ENCODE measurements at places on chromosomes 6 and 20. TPM values are rescaled to one million over a fixed set of nuclear protein-coding genes. Genes with fewer than 3 reads are reported as not detected.
A peak's percentile ranks its signal among the peaks of the same experiment; 100 is the strongest.

SLC17A3 gene
- total RNA-seq, result not detected

TINAG gene
- total RNA-seq, result not detected

FBXO30 gene
- 8.0 TPM for total RNA-seq

ASIP gene
- not detected for total RNA-seq

NUP43 gene
- 22.6 TPM for total RNA-seq

FKBP1C gene
- total RNA-seq, result 0.33 TPM

SHLD1 gene
- 7.3 TPM for total RNA-seq

CLDN20 gene
- total RNA-seq, result not detected

GINS1 gene
- total RNA-seq, result 0.73 TPM

SYNDIG1 gene
- 0.15 TPM for total RNA-seq

GRCh38 chr6:24620637-24621036 lies 25.4 kb downstream of the KIAA0319 start:
- H3K27me3 ChIP-seq, result no peaks in the 10 kb centered on the region
- H3K4me3 ChIP-seq, result no peak overlapping the region
- no peaks in the 10 kb centered on the region for H3K36me3 ChIP-seq
- no peak overlapping the region for H3K27ac ChIP-seq
- DNase-seq, result no peak

GRCh38 chr6:105474234-105474633 lies 71.4 kb upstream of the PREP start:
- no peaks in the 10 kb centered on the region for H3K36me3 ChIP-seq
- H3K27me3 ChIP-seq, result no peaks in the 10 kb centered on the region
- H3K4me1 ChIP-seq, result no peaks in the 10 kb centered on the region
- no peak overlapping the region for H3K4me3 ChIP-seq
- peak overlapping the region; percentile 48 for H3K27ac ChIP-seq

DNA sequence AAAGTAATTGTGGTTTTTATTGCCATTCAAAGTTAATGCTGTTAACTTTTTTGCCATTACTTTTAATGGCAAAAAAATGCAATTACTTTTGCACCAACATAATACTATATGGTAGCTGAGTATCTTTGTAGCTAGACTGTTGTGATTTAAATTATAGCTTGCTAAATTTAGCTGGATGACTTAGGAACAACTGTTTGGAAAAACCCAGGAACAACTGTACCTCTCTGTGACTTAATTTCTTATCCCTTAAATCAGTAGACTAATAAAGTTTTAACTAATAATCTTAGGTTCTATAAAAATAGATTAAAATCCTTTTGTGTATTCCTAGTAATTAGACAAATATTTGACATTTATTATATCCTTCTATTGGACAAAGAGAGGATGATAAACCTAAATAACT lies 268.2 kb downstream of the TENT5A start:
- H3K4me1 ChIP-seq, result no peaks in the 10 kb centered on the region
- no peak for DNase-seq
- H3K27me3 ChIP-seq, result no peaks in the 10 kb centered on the region
- H3K36me3 ChIP-seq, result no peaks in the 10 kb centered on the region
- no peak overlapping the region for H3K4me3 ChIP-seq

- H3K27me3 ChIP-seq, result no peaks in the 10 kb centered on the region
- DNase-seq, result no peak
- H3K4me3 ChIP-seq, result no peak overlapping the region
- no peak overlapping the region for H3K27ac ChIP-seq
These were observed 4.7 kb upstream of the TBC1D32 start for GRCh38 chr6:121338956-121339355.

GRCh38 chr20:47887477-47888080 lies 102.3 kb upstream of the SULF2 start:
- H3K27me3 ChIP-seq, result no peaks in the 10 kb centered on the region
- H3K4me3 ChIP-seq, result no peak overlapping the region
- DNase-seq, result no peak
- H3K27ac ChIP-seq, result no peak overlapping the region

GRCh38 chr6:111201244-111201554 lies 113.9 kb downstream of the SLC16A10 start:
- no peaks in the 10 kb centered on the region for H3K27me3 ChIP-seq
- H3K36me3 ChIP-seq, result no peaks in the 10 kb centered on the region
- no peaks in the 10 kb centered on the region for H3K4me1 ChIP-seq

DNA sequence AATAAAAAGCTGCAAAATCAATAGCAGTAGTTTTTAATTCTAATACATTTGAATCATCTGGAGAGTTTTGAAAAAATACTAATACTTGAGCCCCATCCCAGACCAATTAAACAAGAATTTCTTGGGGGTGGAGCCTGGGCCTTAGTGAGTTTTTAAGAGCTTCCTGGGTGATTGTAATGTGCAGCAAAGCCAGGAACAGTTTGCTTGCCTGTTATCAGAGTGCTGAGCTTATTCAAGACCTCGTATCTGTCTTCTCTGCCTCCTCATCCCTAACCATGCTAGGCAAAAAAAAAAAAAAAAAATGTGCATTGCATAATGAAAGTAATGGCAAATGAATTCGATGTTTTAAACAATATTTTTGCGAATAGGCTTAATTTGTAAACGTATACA lies 36.4 kb upstream of the MYB start:
- H3K27ac ChIP-seq, result no peak overlapping the region
- H3K27me3 ChIP-seq, result no peaks in the 10 kb centered on the region
- DNase-seq, result no peak
- no peaks in the 10 kb centered on the region for H3K4me1 ChIP-seq

- H3K36me3 ChIP-seq, result peaks cover 12% of the 10 kb centered on the region
- no peak overlapping the region for H3K27ac ChIP-seq
- no peak overlapping the region for H3K4me3 ChIP-seq
These were observed 12.9 kb downstream of the SLC9A8 start for GRCh38 chr20:49825521-49826033.

GRCh38 chr20:2656471-2657117 lies 4.2 kb downstream of the NOP56 start:
- DNase-seq, result no peak
- H3K4me1 ChIP-seq, result no peaks in the 10 kb centered on the region
- no peaks in the 10 kb centered on the region for H3K27me3 ChIP-seq

- no peaks in the 10 kb centered on the region for H3K27me3 ChIP-seq
- no peak overlapping the region for H3K4me3 ChIP-seq
- H3K4me1 ChIP-seq, result no peaks in the 10 kb centered on the region
- DNase-seq, result no peak
These were observed 200.3 kb downstream of the EYA4 start for GRCh38 chr6:133441491-133441890.

- peak overlapping the region; percentile 45 for H3K27ac ChIP-seq
- H3K27me3 ChIP-seq, result no peaks in the 10 kb centered on the region
- no peak overlapping the region for H3K4me3 ChIP-seq
- no peak for DNase-seq
These were observed 41.3 kb downstream of the PANK2 start for GRCh38 chr20:3930265-3931206.

GRCh38 chr20:36243726-36244125 lies 7.4 kb downstream of the AAR2 start:
- peaks cover 5% of the 10 kb centered on the region for H3K36me3 ChIP-seq
- H3K4me3 ChIP-seq, result no peak overlapping the region
- no peak overlapping the region for H3K27ac ChIP-seq
- DNase-seq, result no peak
- H3K27me3 ChIP-seq, result no peaks in the 10 kb centered on the region

GRCh38 chr6:2579241-2579761 lies 171.4 kb downstream of the MYLK4 start:
- DNase-seq, result no peak
- peak overlapping the region; percentile 7 for H3K27ac ChIP-seq
- H3K27me3 ChIP-seq, result no peaks in the 10 kb centered on the region
- no peaks in the 10 kb centered on the region for H3K4me1 ChIP-seq
- H3K36me3 ChIP-seq, result no peaks in the 10 kb centered on the region
- H3K4me3 ChIP-seq, result no peak overlapping the region

DNA sequence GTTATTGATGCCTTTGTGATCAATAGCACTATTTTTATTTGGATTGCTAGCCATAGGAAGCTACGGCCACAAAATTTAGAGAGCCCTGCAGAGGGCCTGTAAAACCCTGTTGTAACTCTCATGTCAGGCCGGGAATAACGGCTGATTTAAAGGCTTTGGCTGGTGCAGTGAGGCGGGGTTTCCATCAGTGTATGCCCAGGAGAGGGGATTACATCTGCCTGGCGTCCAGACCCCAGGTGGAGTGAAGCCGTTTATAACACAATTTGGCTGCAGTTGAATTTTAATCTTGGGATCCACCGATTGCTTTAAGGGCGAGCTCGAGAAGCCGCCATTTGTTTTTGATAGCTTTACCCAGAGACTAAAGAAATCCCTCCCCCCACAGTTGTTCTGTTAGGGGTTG lies 29.1 kb upstream of the APCDD1L start:
- peak; percentile 19 for DNase-seq
- no peak overlapping the region for H3K4me3 ChIP-seq
- H3K36me3 ChIP-seq, result no peaks in the 10 kb centered on the region
- no peaks in the 10 kb centered on the region for H3K27me3 ChIP-seq

GRCh38 chr20:63495741-63496595 lies 2.9 kb downstream of the EEF1A2 start:
- peaks cover 58% of the 10 kb centered on the region for H3K27me3 ChIP-seq
- no peaks in the 10 kb centered on the region for H3K36me3 ChIP-seq
- DNase-seq, result no peak
- no peaks in the 10 kb centered on the region for H3K4me1 ChIP-seq
- H3K27ac ChIP-seq, result no peak overlapping the region
- H3K4me3 ChIP-seq, result peak overlapping the region; percentile 39

GRCh38 chr6:132247381-132248159 lies 153.7 kb downstream of the MOXD1 start:
- no peak overlapping the region for H3K27ac ChIP-seq
- H3K27me3 ChIP-seq, result no peaks in the 10 kb centered on the region
- DNase-seq, result no peak
- H3K36me3 ChIP-seq, result no peaks in the 10 kb centered on the region

DNA sequence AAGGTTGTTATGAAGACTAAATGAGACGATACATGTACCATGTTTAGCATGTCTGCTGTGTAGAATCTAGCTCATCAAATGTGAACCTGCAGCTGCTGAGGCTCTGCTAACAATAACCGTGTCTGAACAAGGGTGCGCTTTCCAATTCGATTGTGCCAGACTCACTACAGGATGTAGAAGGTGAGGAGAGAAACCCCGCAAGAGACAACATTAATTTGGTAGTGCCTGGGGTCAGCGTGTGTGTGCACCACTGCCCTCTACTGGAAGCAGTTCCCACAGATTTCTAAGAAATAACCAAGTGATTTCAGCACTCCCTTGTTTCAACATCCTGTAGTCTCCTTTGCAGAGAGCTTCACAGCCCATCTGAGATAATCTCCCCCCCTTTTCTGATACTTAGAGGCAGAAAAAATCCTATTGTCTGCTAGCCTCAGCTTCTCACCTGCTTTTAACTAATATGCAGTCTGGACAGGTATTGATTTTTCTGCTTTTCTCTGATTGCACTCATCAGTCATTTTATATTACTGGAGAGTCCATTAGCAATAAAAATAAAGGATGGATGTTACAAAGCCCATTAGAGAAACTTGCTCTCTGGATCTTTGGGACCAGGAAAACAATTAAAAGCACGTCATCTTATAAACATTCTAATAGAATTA lies 96.7 kb upstream of the BACH2 start:
- DNase-seq, result no peak
- H3K27ac ChIP-seq, result no peak overlapping the region
- H3K27me3 ChIP-seq, result no peaks in the 10 kb centered on the region
- no peaks in the 10 kb centered on the region for H3K4me1 ChIP-seq
- no peaks in the 10 kb centered on the region for H3K36me3 ChIP-seq

GRCh38 chr6:8513174-8513573 lies 77.8 kb upstream of the SLC35B3 start:
- no peaks in the 10 kb centered on the region for H3K27me3 ChIP-seq
- no peaks in the 10 kb centered on the region for H3K4me1 ChIP-seq
- H3K27ac ChIP-seq, result no peak overlapping the region
- H3K4me3 ChIP-seq, result no peak overlapping the region
- no peaks in the 10 kb centered on the region for H3K36me3 ChIP-seq

GRCh38 chr6:27684264-27685211 lies 211.6 kb upstream of the ZNF184 start:
- H3K27ac ChIP-seq, result no peak overlapping the region
- no peaks in the 10 kb centered on the region for H3K4me1 ChIP-seq
- DNase-seq, result no peak
- H3K27me3 ChIP-seq, result no peaks in the 10 kb centered on the region

DNA sequence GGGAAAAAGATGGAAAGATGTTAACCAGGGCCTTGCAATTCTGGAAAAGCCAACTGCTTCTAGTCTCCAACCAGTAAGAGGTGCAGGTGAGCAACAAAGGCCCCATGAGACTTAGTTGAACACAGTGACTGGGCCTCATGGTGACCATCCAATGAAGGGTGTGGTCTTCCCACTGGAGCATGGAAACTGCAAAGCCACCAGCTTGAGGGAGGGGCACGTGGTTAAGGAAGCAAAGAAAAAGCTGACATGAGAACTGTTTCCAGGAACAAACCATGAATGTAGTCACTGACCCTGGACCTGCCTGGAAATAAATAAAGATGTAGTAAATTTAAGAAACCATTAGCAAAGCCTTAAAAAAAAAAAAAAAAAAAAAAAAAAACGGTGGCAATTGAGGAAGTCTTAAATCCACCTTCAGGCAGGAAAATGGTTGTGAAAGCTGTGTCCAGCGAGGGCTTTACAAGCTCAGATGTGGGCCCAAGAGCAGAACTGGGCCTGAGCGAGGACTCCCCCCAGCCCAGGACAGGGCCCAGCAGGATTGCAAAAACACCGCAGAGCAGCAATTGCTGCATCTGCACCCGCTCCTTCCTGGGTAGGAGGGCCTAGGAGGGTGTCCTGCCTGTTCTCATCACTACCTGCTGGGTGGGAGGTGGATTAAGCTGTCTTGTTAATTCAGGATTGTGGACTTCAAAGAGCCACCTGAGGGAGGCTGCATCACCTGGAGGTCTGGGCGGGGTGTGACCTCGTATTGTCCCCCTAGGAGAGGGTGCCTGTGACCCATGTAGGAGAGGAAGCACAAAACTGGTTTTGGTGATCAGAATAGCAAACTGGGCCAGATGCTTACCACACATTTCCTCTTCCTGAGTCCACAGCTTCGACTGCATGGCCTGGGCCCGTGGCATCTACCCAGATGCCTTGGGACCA lies 10.3 kb downstream of the GFRA4 start:
- no peak overlapping the region for H3K27ac ChIP-seq
- H3K4me1 ChIP-seq, result no peaks in the 10 kb centered on the region
- H3K36me3 ChIP-seq, result peaks cover under 1% of the 10 kb centered on the region
- H3K27me3 ChIP-seq, result no peaks in the 10 kb centered on the region

DNA sequence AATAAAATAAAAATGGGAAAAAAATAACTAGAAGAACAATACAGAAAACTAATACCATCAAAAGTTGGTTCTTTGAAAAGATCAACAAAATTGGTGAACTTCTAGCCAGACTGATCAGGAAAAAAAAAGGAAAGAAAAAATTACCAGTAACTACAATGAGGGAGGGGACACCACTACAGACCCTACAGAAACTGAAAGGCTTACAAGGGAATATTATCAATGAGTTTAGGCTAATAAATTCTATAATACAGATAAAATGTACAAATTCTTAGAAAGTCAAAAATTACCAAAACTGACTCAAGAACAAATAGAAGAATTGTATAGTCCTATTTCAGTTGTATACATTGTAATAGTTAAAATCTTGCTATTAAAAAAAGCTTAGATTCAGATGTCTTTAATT lies 141.8 kb downstream of the COL19A1 start:
- H3K4me1 ChIP-seq, result no peaks in the 10 kb centered on the region
- no peak overlapping the region for H3K27ac ChIP-seq
- no peak overlapping the region for H3K4me3 ChIP-seq
- no peak for DNase-seq
